Right lung (tissue), 10 donors: ENCODE measurements at places on chromosomes 1 and 21.

DNA sequence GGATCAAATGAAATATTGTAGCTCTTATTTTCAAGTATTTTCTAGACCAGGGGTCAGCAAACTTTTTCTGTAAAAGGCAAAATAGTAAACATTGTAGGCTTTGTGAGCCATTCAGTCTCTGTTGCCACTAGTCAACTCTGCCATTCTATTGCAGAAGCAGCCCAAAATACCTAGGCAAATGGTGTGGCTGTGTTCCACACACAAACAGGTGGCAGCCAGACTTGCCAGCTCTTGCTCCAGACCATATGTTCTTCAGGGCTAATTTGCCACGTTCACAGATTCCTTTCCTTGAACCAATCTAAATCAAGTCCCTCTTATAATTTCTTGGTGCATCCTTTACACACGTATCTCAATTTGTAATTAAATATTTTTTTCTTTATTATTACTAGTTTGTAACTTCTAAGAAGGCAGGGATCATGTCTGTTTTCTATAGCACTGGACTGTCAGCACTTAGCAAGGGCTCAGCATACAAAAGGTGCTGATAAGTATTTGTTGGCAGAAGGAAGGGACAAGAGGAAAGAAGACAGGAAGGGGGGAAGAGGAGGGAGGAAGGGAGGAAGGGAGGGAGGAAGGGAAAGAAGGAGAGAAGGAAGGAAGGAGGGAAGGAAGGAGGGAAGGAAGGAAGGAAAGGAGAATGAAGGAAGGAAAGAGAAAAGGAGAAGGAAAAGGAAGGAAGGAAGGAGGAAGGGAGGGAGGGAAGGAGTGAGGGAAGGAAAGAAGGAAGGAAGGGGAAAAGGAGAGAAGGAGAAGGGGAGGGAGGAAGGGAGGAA, 106.5 kb upstream of the EDEM3 start:
- no peak for DNase-seq

DNA sequence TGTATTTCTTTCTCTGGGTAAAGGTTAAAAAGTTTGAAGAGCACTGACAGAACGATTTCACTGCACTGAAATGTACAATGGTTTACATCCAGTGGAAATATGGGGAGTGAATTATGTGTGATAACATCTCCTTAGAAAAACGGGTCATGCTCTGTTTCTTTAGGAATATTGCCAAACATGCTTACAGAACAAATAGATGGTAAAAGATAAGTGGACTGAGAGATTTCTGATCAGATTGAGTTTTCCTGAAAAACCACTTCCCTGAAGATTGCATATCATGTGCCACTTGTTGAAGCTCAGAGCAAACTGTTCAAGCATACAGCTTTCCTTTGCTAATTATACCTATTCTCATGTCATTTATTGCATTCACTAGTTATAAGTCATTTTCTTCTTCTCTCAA, 29.9 kb upstream of the DISP1 start:
- DNase-seq, result no peak

DNA sequence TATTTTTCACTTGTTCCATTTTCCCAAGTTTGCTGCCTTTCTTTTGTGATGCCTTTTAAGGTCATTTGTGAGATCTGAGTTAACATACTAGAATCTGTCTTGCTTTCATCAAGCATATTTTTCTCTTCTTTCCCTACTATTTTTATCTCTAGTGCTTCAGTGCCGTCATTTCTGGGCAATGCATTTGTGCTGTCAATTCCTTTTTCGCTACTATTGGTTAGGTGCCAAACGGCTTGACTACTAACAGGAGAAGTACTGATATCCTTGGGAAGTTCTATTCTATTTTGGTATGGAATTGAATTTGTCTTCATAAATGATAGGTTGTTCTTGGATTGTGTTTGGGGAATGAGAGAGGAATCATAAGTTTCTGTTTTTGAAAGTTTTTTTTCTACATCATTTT, 42.2 kb downstream of the LRRC53 start:
- DNase-seq, result no peak

- no peak for DNase-seq
Measured at GRCh38 chr21:34320011-34320410, 43.8 kb upstream of the KCNE2 start.

GRCh38 chr1:157292302-157292701, 154.1 kb upstream of the ETV3 start:
- DNase-seq, result no peak

DNA sequence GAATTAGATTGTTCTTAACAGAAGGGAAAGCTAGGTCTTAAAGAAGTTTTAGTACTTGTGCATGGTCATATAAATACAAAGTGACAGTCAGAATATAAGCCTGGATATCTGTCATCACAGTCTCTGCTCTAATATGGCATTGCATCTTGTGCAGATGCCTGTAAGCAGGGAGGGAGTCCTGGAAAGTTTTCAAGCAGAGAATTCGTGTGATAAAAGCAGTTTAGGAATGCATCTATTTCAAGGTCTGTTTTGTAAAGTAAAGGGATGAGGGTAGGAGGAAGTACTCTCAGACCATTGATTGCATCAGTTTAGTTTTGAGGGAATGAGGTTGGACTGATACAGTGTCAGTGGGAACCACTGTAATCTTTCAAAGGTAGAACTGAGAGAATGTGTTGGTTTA, 30.6 kb downstream of the IARS2 start:
- no peak for DNase-seq

DNA sequence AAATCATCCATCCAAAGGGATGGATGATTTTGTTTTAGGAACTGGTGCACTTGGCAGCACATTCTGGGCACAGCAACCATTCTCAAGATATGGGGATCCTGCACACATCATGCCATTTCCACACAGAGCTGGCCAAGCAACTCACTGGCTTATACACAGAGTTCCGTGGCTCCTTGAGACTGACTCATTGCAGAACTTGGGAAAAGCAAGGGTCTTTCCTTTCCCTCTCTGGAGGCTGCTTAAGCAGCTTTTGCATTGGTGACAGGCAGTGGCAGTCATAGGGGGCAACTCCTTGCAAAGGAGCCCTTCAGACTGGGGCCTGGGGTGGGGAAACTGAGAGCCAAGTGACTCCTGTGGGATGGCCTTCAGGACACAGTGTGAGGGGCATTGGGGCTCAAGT, 1.9 kb upstream of the MAD2L2 start:
- no peak for DNase-seq

DNA sequence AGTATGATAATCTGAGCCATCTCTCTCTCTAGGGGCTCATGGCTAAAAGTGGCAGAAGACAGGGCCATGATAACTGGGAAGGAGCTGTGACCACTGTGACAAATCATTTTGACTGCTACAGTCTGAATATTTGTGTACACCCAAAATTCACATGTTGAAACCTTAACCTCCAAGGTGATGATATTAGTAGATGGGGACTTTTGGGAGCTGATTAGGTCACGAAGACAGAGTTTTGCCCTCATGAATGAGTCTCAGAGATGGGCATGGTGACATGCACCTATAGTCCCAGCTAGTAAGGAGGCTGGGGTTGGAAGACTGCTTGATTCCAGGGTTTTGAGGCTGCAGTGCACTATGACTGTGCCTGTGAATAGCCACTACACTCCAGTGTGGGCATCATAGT, 174.9 kb downstream of the PLD5 start:
- DNase-seq, result no peak

DNA sequence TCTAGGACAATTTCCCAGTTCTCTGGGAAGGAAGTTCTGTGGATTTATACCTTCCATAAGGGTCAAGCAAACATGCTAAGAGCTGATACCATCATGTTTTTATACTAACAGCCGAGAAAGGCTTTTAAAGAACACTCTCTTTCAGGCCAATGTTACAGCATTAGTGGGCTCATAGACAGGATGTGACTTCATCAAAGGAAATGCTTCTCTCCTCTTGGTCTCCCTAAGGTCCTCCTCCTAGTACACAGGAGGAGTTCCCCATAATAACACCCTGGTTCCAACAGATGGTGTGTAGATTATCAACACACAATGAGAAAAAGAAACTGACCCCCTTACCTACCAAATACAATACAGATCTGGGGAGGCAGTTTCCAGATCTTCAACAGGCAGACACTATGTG, 26.7 kb upstream of the GLIS1 start:
- no peak for DNase-seq
